ENCODE measurements at places on chromosomes 7 and 10.

- ATAC-seq, result no peak
Observed at GRCh38 chr7:158265743-158266080, 321.9 kb downstream of the PTPRN2 start.

DNA sequence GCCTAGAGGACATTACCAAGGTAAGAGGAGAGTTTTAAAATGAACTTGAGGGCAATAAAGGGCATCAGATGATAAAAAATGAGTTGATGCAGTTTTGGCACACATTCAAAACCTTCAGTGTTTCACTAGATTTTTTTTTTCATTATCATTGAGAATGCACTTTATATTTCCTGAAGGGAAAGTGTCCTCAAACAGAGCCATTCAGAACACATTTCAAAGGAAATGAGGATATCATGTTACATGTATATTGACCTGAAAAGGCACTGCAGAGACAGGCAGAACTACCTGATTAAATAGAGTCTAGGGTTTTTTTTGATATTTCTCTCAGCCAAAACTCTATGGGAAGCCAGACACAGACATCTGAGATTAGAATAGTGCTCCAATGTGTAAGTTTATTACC is 454.0 kb downstream of the NEBL start:
- ATAC-seq, result no peak

GRCh38 chr10:125631806-125632205 is 51.2 kb downstream of the TEX36 start:
- ATAC-seq, result no peak

- ATAC-seq, result no peak
Observed at GRCh38 chr7:140159497-140159896, 17.3 kb downstream of the KDM7A start.

- peak; percentile 12 for ATAC-seq
Observed at GRCh38 chr10:5945561-5946418, 31.6 kb downstream of the IL15RA start.

- no peak for ATAC-seq
Observed at GRCh38 chr10:132504501-132505272, 32.9 kb upstream of the INPP5A start.

- ATAC-seq, result no peak
Observed at GRCh38 chr7:145729691-145730090, 386.9 kb upstream of the CNTNAP2 start.
